Urinary bladder (tissue), 4 donors: ENCODE measurements at places on chromosomes 11 and 22. TPM values are rescaled to one million over a fixed set of nuclear protein-coding genes. Genes with fewer than 3 reads are reported as not detected.
A peak's percentile ranks its signal among the peaks of the same experiment; 100 is the strongest.

DNA sequence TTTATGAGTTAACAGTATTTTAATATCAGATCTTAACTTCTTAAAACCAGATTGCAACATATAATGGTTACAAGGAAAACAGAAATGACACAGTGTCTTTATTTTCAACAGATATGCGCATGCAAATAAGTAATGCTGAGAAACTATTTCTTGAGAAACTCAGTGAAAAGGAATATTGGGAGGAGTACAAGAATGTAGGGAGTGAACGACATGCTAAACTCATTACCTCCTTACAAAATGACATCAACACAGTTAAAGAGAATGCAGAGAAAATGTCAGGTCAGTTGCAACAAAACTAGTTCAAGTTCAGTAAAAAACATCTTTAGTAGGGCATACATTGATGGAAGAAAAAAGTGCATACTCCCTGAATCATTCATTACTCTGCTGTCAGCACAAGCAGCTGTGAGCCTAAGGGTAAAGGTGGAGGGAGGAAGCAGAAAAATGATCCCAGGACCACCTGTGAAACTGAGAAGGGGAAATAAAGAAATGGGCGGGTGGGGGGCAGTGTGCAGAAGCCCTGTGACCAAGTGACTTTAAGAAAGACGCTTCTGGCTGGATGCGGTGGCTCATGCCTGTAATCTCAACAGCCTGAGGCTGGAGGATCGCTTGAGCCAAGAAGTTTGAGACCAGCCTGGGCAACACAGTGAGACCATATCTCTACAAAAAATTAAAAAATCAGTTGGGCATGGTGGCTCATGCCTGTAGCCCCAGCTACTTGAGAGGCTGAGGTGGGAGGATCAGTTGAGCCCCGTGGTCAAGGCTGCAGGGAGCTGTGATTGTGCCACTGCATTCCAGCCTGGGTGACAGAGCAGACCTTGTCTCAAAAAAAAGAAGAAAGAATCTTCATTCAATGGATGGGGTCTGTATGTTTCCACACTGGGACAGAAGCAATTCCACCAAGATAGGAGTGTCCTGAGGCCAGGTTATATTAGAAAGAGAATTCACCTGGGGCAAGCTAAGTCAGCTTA, 31.2 kb downstream of the CCDC83 start:
- no peak for DNase-seq

DNA sequence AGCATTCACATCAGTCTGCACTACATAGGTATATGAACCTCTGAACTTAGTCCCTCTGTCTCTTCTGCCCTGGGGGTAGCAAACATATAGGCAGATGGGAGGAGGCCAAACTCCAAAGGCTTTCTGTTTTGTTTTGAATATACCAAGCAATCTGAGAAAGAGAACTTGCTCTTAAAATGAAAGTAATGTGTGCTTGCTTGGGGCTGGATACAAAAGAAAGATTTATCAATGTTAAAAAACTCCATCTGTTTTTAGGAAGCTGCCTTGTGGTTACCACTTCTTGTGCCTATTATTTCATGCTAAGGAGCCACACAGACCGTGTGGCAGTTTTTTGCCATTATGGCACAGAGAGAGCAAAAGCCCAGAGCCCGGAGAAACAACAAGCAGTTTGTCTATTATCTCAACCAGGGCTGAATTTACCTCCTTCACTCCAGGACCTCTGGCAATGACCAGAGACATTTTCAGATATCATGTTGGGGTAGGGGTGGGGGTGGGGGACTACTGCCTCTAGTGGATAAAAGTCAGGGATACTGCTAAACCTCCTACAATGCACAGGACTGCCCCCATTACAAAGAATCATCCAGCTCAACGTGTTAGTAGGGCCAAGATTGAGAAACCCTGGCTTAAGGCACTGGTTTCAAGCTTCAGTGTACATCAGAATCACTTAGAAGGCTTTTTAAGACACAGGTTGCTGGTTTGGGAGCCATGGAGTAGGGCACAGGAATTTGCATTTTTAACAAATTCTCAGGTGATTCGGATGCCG, 124.2 kb downstream of the APIP start:
- DNase-seq = no peak

DNA sequence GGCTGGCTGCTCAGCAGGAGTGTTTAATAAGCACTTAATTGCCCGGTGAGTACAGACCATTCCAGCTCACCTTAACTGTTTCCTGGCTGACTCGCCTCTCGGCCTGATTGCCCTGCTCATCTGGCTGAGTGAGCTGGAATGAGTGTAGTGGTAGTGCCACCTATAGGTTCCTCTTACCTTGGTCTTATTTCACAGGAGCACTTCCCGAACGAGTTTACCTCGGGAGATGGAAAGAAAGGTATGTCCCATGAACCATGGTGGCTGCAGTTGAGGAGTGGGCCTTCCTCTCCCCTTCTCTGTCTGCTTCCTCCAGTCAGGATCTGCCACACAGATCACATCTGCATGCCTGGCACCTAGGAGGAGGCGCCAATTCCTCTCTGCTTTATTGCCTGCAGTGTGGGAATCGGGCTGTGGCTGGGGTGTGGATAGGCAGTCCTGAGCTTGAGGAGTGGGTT, 26.7 kb downstream of the UPB1 start:
- peak; percentile 36 for DNase-seq

DNA sequence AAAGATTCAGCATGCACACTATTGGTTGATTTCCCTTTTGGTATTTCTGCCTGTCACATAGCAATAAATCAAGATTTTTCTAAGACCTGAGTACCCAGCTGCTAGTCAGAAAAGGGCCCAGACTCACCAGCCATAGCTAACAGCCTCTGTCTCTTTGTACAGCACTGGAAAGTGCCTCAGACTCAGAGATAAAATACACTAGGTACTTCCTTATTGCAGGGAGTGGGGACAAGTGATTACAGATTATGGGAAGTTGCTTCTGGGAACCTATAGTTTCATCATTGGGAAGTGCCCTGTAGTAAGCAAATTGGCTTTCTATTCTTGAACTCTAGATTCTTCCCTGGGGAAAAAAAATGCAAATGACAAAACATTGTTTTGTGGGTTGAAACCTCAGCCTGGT, at the start of gene CASP5:
Gene CASP5, minus strand, starts transcription at position 166 of the 400 bp plus-strand sequence. Its CDS starts 32 bp downstream, at position 134.
- DNase-seq = no peak

DNA sequence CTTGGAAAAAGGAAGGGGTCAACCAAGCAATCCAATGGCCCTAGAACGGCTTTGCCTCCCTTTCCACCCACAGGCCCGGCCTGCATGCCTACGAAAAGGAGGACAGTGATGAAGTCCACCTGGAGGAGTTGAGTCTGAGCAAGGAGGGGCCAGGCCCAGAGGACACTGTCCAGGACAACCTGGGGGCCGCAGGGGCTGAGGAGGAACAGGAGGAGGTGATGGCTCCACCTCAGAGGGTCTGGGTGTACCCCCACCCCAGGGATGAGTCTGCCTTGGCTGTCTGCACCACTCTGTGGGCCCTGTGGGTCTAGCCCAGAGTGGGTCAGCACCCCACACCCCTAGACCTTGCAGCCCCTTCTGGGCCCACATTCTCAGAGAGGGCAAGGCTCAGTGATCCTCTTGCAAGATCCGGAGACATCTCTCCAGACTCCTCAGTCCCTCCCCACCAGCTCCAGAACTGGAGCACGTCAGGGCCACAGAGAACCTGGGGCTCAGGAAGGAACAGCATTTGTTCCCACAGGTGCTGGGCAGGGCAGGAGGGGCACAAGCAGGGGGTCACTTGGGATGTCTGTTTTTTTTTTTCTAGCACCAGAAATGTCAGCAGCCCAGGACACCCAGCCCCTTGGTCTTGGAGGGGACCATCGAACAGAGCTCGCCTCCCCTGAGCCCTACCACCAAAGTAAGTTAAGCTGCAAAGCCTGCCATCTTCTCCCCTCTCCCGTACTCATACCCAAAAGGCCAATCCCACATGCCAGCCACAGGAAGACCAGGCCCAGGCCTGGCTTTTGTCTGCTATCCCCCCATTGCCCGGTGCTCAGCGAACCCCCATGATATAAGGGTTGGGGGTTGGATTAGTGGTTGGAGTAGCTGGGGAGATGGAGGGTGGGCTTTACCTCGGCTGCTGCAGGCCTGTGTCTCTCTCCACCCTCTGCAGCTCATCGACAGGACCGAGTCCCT, 8.1 kb downstream of the PRR33 start:
- no peak for DNase-seq

- no peak for DNase-seq
These were observed 1.1 kb downstream of the ALG8 start for GRCh38 chr11:78138291-78138690.

The TSPAN18 gene
- total RNA-seq = 32.2 TPM

The SCGB1D2 gene
- total RNA-seq = not detected

The PGR gene
- total RNA-seq = 8.6 TPM
